NCI-H2029 (cell line): ENCODE measurements at places on chromosomes 13 and 19.
A peak's percentile ranks its signal among the peaks of the same experiment; 100 is the strongest.

GRCh38 chr13:111650626-111651025 lies 330.2 kb downstream of the TEX29 start:
- no peak for DNase-seq

DNA sequence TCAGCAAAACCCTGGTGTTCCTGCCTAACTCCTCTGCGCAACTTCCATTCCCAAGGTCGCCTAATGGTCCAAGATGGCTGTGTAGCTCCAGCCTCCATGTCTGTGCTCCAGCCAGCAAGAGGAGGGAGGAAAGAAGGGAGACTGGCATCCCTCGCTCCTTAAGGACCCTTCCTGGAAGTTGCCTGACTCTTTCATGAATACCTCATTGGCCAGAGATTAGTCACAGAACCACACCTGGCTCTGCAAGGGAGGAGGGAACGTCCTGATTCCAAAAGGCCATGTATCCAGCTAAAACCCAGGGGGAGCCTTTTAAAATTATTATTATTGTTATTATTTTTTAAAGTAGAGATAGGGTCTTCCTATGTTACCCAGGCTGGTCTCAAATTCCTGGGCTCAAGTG lies 4.8 kb downstream of the KCNK6 start:
- no peak for DNase-seq

DNA sequence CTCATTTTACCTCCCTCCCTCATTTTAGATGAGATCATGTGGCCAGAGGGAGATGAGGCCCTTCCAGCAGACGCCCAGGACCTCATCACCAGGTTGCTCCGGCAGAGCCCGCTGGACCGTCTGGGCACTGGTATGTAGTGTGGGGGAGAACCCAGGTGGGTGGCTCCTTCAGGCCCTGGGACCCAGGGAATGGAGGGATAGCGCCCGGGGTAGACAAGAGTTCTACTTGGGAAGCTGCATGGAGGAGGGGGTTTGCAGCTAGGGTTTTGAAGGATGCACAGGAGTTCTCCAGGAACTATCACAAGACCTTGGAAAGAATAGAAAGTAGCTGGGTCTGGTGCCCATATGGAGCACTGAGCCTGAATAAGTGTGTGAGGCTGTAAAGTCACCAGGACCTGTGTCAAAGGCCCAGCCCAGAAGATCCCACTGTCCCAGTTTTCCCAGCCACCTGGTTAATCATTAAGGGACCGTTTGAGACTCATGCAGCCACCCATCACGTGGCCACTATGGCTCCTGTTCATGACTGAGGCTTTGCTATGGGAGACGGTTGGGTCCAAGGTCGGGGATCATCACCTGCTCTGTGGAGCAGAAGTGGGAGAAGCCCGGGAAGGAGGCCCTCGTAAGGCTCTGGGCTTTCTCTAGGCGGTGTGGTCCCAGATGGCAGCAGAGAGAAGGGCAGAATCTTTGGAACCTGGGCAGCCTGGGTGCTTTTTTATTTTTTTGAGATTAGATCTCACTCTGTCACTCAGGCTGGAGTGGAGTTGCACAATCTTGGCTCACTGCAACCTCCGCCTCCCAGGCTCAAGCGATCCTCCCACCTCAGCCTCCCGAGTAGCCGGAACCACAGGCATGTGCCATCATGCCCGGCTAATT lies 17.0 kb upstream of the PIK3R2 start:
- DNase-seq: no peak

GRCh38 chr13:24648983-24649687 lies 31.1 kb upstream of the ATP12A start:
- DNase-seq: no peak

- DNase-seq: no peak
Observed at GRCh38 chr19:39428283-39429112, 7.3 kb downstream of the RPS16 start.

DNA sequence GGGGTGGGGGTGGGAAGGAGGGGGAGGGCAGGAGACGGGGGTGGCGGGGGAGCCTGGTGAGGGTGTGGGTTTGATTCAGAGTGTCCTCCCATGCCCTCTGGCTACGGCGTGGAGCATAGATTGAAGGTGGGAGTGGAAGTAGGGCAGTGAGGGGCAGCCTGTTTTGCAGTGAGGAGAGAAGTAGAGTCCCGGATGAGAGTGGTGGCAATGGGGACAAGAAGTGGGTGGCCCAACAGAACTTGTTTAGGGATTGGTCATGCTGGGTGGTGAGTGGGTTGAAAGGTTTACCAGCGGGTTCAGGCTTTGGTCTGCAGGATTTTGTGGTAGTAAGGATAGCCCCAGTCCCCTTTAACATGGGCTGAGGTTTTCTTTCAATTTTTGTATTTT lies 35.5 kb downstream of the SIPA1L3 start:
- DNase-seq: no peak

GRCh38 chr19:47155148-47155547 lies 24.5 kb downstream of the SAE1 start:
- DNase-seq: no peak

GRCh38 chr13:79995334-79995733 lies 345.6 kb downstream of the SPRY2 start:
- DNase-seq: no peak

DNA sequence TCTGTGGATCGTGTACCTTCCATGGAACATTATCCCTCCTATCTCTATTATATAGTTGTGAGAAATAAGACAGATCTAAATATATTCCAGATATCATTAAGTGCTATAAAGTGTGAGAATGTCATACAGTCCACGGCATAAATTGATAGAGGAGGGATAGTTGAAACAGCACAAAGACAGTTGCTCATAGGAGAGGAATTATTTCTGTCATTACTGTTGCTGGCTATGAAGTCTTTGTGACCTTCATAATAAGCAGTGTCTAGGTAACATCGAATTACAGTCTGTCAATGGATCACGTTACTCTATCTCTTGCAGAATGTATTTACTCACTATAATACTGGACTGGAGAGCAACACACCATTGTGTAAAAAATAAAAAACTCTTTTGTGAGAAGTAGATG lies 671.5 kb upstream of the PCDH20 start:
- no peak for DNase-seq

- DNase-seq: peak; percentile 6
Observed at GRCh38 chr13:77437267-77437666, 98.2 kb upstream of the SCEL start.

DNA sequence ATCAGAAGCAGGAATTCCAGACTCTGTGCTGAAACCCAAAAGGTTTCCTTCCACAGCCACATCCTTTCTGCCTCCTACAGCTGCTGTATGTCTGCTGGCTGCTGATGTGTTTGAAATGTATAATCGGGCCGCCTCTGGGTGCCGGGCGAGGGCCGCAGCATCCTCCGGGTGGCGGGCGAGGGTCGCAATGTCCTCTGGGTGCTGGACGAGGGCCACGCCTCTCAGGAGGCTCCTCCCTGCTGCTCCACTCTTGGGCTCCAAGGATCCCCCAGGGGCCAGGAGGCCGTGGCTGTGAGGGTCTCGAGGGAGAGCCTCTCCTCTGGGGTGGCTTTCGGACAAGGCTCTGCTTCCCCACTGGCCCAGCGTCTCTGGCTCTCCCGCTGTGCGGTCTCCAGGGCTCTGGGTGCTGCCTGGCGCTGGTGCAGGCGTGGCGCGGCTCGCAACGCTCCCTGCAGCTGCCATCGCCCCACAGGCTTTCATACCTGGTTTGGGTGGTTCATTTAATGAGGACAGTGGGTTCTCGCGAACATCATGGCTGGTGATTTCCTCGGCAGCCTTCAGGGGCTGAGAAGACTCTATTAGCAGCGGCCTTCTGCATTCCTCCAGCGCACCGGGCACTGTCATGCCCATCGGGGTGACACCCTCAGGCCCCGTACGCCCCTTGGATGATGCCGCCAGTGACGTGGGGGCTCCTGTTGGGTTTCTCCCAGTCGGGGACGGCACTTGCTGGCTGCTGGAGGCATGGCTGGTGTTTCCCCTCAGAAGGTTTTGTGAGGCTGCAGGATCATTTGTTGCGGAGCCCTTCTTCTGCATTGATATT lies 41.8 kb upstream of the GRTP1 start:
- DNase-seq: no peak

DNA sequence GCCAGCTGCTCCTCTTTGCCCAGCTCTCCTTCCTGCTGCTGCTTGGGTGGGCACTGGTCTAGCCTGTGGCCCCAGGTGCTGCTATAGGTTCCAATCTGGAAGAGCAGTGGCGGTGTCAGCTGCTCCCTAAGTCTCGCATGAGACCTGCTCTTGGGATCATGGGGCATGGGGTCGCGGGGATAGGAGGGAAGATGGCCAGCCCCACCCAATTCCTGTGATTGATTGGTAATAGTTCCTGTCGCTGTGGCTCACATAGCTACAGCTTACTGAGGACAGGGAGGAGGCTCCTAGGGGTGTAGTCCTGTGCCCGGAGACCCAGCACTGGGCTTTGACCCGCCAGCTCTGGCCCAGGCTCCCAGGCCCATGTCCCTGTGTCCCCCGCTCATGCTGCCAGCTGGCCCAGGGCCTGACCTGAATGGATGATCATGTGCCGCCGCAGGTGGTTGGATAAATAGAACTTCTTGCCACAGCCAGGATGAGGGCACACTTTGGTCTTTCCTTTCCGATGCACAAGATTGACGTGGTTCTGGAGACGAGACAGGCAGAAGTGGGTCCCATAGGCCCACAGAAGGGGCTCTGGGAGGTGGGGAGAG lies 4.5 kb upstream of the ELAVL3 start:
- no peak for DNase-seq

DNA sequence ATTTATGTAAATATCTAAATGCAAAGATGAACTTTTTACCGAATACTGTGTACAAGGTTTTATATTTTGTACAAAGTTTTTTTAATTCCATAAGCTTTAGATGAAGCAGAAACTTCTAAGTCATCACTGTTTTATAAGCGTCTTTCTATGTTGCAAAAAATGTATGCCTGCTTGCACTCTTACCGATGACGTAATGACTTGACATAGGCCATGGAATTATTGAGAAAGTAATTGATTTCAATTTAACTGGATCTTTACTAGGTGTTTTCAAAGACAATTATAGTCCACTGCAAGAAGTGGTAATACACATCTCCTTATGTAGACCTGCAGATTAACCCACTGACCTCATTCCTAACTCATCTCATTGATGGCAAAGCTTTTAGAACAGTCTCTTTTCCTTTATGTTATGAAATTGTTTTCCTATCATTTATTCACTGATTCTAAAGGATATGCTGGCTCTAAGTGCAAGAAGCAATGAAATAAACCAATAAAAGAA lies 10.4 kb downstream of the DACH1 start:
- DNase-seq: no peak

GRCh38 chr19:30686176-30686820 lies 314.1 kb downstream of the ZNF536 start:
- DNase-seq: no peak
